ENCODE measurements at places on chromosomes 5 and 9.

GRCh38 chr5:170141636-170142035 is 35.9 kb downstream of the FOXI1 start:
- no peak for DNase-seq

- no peak for DNase-seq
These were observed 95.8 kb downstream of the ANKRD18B start for GRCh38 chr9:33619666-33620404.

GRCh38 chr9:91208837-91209236 is 152.9 kb downstream of the AUH start:
- no peak for DNase-seq

DNA sequence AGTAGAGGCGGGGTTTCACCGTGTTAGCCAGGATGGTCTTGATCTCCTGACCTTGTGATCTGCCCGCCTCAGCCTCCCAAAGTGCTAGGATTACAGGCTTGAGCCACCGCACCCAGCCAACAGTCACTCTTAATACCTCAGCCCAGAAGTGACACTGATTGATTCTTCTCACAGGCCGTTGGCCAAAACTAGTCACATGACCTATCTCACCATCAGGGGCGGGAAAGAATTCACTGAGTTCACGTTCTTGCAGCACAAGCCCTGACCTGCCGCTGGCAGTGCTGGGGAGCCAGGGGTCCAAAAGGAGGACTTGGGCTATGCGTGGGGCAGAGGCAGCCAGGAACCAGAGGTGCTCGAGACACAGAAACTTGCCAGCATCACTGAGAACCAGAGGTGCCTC is 55.0 kb upstream of the CPLX2 start:
- no peak for DNase-seq

- DNase-seq = no peak
These were observed 474.5 kb downstream of the ZSWIM6 start for GRCh38 chr5:61806491-61807020.

DNA sequence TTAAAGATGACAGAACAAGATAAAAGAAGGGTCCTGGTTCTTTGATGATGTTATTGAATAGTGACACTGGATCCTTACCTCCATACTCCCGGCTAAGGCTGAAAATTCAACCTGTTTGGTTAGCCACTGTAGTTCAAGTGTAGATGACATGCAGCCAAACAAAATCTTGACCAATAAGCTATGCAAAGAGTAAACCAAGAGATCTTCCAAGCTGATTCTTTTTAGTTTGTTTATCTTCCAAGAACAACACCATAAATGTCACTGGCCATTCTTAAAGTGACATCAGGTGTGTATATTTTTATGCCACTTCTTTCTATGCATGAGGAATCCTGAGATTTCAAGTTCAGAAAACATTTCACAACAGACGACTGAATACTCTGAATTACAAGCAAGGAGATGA is 141.5 kb upstream of the FST start:
- no peak for DNase-seq

GRCh38 chr5:164868761-164869160 is 1363.3 kb downstream of the MAT2B start:
- no peak for DNase-seq

DNA sequence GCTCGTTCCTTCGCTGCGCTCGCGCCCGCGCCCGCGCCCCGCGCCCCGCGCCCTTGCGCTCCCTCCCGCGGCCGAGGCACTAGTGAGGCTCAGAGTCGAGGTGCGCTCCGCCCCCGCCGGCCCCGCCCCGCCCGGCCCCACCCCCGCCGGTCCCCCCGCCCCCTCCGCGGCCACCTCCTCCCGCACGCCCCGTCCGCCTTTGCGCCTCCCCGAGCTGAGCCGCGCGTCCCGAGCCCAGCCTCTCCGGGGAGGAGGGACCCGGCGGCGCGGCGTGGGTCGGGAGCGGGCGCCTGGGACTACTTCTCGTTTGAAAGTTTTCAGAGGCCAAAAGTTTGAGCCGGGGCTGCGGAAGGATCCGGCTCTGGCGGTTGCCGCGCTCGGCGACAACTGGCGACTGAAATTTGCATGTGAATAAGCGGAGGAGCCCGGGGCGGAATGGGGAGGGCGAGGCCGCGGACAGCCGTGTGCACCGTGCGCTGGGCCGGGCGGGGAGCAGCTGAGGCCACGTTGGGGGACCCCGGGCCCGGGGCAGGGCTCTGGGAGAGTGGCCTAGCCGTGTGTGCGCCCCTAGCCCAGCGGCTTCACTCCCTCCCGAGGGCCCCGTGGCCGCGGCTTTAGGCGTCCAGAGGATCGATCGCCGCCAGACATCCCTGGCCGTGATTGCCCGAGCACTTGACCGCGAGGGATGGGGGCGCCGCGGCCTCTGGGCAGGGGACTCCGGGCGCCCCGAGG is at the start of gene NOTCH1:
Gene NOTCH1 (minus strand): TSS at position 84 of the 732 bp plus-strand sequence. CDS start 262 bp downstream, outside the sequence.
- peak; percentile 92 for DNase-seq

DNA sequence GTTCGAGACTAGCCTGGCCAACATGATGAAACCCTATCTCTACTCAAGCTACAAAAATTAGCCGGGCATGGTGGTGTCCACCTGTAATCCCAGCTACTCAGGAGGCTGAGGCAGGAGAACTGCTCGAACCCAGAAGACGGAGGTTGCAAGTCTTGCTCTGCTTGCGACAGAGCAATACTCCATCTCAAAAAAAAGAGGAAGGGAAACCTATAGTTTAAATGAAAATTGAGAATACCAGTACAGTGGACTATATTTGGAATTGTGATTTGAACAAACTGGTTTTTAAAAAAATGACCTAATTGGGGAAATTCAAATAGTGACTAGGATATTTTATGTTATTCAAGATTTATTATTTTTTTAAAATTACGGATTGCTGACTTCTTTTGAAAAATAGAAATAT is 33.2 kb downstream of the DIAPH1 start:
- no peak for DNase-seq

DNA sequence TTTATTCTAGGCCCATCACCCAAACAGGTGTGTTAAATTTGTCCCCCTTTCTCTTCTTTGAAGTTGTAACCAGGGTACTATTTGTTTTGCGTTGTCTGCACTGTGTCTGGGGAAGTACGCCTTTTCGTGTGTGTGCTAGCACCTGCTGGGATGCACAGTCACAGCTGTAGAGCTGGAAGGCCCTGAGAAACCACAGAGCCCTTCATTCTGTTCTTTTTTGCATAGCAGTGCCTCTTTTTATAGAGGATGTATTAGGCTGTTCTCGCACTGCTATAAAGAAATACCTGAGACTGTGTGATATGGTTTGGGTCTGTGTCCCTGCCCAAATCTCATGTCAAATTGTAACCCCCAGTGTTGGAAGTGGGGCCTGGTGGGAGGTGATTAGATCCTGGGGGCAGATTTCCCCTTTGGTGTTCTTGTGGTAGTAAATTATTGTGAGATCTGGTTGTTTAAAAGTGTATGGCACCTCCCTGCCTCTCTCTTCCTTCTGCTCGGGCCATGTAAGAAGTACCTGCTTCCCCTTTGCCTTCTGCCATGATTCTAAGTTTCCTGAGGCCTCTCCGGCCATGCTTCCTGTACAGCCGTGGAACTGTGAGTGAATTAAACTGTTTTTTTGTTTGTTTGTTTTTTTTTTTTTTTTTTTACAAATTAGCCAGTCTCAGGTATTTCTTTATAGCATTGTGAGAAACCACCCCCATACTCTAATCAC is 14.0 kb downstream of the SEC61B start:
- DNase-seq = peak; percentile 69

DNA sequence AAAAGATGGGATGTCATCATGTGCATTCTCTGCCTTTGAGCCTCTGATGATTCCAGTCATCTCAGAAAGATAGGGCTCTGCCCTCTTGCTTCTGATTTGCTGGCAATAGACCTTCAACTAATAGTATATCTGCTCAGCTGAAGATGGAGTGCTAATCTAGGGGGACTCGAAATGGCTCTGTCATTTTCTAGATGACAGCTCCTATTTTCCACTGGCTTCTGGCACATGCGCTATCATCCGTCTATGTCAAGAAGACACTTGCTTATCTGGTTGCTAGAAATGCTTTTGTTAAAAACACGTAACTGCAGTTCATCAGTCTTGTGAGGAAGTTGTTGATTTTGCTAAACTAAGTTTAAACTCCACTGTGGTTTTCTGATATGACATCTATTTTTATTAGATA is 265.5 kb upstream of the ZNF608 start:
- DNase-seq = no peak

GRCh38 chr5:51273021-51273420 is 110.2 kb upstream of the ISL1 start:
- no peak for DNase-seq

GRCh38 chr5:154813736-154814135 is 36.7 kb downstream of the FAXDC2 start:
- peak; percentile 52 for DNase-seq

- DNase-seq = no peak
These were observed 73.7 kb downstream of the ZNF462 start for GRCh38 chr9:106936680-106937079.

DNA sequence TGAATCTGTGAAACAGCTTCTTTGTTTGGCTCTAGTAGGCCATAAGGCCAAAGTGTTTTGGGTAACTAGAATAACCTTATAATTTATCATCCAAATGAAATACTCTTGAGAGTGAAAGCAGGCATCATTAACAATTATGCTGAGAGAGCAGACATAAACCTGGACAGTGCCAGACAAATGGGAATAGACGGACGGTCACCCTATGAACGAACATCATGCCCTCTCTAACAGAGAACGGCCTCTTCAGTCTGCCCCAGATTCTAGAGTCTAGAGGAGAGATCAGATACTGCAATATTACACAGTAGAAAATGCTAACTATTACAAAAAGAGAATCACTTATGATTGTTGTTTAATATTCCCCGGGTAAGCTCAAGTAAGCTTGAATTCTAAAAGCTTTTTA is 68.5 kb downstream of the APBA1 start:
- DNase-seq = no peak

DNA sequence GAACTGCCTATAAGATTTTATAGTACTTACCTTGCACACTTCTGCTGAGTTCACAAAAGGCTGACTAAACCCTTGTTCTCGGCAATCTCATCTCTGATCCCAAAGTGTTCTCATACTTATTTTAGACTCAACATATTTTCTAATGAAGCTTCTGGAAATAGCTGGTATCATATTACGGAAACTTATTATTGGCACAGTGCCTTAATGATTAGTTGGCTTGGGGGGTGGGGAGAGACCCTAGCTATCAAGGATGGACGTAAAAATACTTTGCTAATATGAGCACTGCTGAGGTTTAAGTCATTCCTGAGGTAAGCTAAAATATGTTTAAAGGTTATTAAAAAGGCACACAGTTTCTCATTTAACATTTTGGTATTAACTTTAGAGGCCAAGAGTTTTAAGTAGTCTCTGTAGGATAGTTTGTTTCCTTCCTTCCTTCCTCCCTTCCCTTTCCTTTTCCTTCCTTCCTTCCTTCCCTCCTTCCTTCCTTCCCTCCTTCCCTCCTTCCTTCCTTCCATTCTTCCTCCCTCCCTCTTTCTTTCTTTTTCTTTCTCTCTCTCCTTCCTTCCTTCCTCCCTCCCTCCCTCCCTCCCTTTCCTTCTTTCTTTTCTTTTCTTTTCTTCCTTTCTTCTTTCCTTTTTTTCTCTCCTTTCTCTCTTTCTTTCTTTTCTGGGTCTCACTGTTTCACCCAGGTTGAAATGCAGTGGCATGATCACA is 31.5 kb downstream of the ZSWIM6 start:
- DNase-seq = no peak

- peak; percentile 27 for DNase-seq
These were observed 5.4 kb upstream of the CCDC187 start for GRCh38 chr9:136309101-136309801.

DNA sequence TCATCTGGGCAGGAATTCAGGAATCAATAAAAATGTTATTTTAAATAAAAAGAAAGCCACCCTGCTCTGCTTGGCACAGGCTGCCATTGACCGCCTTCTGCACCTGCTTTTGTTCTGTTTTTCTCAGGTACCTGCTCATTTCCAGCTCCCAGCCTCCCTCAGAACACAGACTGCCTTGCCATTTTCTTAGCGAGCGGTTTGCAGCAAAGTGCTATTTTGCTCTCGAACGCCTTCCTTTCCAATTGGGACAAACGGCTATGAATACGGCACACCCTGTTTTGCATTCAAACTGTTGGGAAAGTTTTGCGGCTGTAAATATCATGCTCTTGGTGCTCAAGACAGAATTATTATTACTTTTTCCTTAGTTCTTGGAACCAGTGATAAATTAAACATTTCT is 25.1 kb upstream of the FCN1 start:
- DNase-seq = no peak

GRCh38 chr9:76403352-76403751 is 9.1 kb upstream of the RFK start:
- peak; percentile 6 for DNase-seq

DNA sequence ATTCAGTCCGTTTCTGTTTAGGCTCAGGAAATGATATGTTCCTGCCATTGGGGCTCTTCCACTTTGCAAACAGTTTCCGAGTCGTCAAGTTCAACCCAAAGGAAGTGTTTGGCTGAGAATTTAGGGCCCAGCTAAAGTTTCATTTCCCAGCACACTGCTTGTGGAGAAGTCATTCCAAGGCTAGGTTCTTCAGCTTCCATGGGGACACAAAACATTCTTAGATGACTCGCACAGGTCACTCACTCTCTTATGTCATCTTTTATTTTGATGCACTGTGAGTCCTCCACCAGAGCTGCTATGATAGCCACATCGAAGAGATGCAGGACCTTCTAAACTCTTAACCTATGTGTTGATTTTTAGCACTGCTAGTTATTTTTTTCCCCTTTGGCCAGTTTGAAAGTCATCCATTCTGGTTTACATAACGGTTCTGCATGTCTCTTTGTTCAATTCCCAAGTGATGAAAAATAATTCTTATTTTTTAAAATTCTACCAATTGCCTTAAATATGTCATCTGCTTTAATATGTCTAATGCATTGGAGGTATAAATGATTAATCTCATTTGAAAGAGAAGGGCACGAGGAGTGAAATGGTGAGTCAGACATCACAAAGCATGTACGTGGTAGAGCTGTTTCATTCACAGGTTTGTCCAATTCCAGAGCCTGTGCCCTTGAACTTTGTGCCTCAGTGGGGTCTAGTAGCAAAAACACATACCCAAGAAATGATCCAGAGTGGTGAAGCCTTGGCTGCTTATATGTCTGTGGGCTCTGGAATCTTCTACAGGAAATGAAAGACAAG is 84.3 kb downstream of the ZNF462 start:
- DNase-seq = no peak

GRCh38 chr5:55895346-55895745 is 44.2 kb downstream of the IL31RA start:
- DNase-seq = no peak

DNA sequence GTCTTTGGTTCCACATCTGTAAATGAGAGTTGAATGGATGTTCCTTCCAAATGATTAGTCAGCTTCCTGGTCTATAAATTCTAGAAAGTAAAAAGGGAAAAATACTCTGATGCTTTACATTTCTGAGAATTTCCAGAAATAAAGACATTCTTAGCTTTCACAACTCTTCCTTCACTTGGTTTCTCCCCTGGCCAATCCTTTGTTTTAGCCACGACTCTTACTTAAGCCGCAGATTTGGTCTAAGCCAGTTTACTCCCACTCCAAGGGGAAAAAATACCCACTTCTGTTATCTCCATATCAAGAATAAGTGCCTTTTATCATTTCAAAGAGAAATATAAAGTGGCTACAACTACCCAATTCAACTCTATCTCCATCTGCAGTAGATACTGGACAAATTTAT is 29.7 kb downstream of the PWWP2A start:
- no peak for DNase-seq

GRCh38 chr9:35616681-35617459 is 1.3 kb downstream of the CD72 start:
- DNase-seq = peak; percentile 82
